ENCODE measurements at places on chromosomes 7 and 10. TPM values are rescaled to one million over a fixed set of nuclear protein-coding genes. Genes with fewer than 3 reads are reported as not detected.

- no peak overlapping the region for H3K27ac ChIP-seq
- DNase-seq, result no peak
- H3K36me3 ChIP-seq, result no peaks in the 10 kb centered on the region
- no peak overlapping the region for H3K4me3 ChIP-seq
- no peaks in the 10 kb centered on the region for H3K27me3 ChIP-seq
Observed at GRCh38 chr7:67602246-67602887, 605.7 kb downstream of the TYW1 start.

DNA sequence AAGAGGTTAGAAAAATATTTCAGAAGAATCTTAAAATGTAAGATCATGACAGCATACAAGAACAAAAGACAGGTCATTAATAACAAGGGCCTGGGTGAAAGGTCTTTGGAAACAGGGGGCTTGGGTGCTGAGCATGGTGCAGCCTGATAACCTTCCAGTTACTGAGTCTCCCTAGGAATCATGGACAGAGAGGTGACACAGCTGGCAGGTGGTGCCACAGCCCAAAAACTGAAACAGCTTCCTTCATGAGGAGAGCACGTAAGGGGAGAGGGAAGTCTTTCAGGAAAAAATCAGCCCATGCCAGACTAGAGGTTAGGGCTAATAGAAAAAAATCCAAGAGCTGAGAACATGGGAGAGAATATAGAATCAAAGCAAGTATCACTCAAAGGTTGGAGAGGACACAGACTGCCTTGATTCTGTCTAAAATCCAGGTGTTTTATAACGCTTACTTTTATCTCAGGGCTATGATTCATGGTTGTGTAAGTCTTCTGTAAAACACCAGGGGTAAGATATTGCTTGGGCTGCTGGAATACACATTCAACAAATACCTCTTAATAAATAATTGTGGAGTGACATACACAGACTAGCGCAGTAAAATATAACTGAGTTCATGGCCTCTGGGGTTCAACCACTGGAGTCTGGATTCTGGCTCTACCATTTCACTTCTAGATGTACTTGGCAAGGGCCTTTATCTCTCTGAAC is 88.1 kb downstream of the SEMA3C start:
- DNase-seq, result no peak
- no peak overlapping the region for H3K27ac ChIP-seq
- H3K4me1 ChIP-seq, result no peaks in the 10 kb centered on the region
- no peak overlapping the region for H3K4me3 ChIP-seq
- no peaks in the 10 kb centered on the region for H3K27me3 ChIP-seq

Gene RPEL1
- not detected for total RNA-seq

- no peaks in the 10 kb centered on the region for H3K27me3 ChIP-seq
- peaks cover 47% of the 10 kb centered on the region for H3K36me3 ChIP-seq
- H3K4me3 ChIP-seq, result no peak overlapping the region
- no peak overlapping the region for H3K27ac ChIP-seq
Observed at GRCh38 chr7:151371266-151371665, 29.7 kb downstream of the NUB1 start.

DNA sequence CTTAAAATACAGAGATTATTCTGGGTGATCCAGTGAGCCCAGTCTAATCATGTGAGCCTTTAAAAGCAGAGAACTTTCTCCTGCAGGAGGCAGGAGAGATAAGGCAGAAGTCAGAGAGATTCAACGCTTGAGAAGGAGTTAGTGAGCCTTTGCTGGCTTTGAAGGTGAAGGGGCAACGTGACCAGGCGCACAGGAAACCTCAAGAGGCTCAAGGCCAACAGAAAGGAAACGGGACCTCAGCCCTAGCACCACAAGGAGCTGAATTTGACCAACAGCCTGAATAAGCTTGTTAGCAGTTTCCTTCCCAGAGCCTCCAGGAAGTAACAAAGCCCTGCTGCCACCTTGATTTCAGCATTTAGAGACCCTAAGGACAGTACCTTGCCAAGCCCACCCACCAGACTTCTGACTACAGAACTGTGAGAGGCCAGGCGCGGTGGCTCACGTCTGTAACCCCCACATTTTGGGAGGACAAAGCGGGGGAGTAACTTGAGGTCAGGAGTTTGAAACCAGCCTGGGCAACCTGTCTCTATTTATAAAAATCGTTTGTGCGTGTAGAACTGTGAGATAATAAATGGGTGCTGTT is 87.3 kb upstream of the KAT6B start:
- no peak overlapping the region for H3K4me3 ChIP-seq
- peak; percentile 5 for DNase-seq
- no peaks in the 10 kb centered on the region for H3K27me3 ChIP-seq
- H3K36me3 ChIP-seq, result no peaks in the 10 kb centered on the region

All from CD8-positive, alpha-beta memory T cell (primary cell).